ENCODE measurements at places on chromosomes 3 and 15. TPM values are rescaled to one million over a fixed set of nuclear protein-coding genes. Genes with fewer than 3 reads are reported as not detected.

Gene MDFIC2
- total RNA-seq: not detected

Gene CHL1
- total RNA-seq: 0.33 TPM

Gene CNTN4
- 2.2 TPM for total RNA-seq

Gene RHCG
- not detected for total RNA-seq

GRCh38 chr3:141909408-141909807, 33.0 kb downstream of the ATP1B3 start:
- no peak overlapping the region for H3K4me3 ChIP-seq
- no peak for DNase-seq
- H3K4me1 ChIP-seq: no peaks in the 10 kb centered on the region
- no peaks in the 10 kb centered on the region for H3K27me3 ChIP-seq

GRCh38 chr15:27989838-27990237, 109.3 kb downstream of the OCA2 start:
- DNase-seq: no peak
- no peaks in the 10 kb centered on the region for H3K4me1 ChIP-seq
- no peaks in the 10 kb centered on the region for H3K27me3 ChIP-seq

DNA sequence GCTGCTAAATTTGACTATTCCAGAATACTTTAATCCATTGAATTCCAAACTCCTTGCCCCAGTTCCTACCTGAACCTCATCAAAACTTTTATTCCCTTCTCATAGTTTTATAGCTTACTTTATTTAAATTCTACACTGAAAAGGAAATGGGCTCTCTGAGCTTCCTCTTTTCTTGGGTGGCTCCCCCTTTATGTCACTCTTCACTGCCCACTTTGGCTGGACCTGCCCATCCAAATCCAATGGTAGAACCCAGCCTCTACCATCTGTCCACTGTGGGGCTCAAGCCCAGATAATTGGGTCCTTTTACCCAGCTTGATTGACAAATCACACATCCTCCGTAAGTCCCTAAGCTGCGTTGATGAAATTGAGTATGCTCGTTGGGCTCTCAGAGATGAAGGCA, 216.5 kb downstream of the BBX start:
- no peaks in the 10 kb centered on the region for H3K4me1 ChIP-seq
- no peak overlapping the region for H3K4me3 ChIP-seq

DNA sequence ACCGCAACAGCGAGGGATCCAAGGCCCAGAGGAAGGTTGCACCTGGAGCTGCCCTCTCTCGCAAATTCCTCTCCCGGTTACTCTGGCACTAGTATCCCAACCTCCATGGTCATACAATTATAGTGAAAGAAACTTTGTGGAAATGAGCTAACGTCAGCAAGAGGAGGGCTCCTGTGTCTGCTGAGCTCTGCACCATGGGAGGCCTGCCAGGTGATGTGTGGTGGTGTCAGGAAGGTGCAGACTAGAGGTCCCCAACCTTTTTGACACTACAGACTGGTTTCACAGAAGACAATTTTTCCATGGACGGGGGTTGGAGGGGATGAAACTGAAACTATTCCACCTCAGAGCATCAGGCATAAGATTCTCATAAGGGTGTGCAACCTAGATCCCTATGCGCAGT, 13.2 kb upstream of the IQCF6 start:
- H3K4me1 ChIP-seq: peaks cover 5% of the 10 kb centered on the region
- H3K27ac ChIP-seq: no peak overlapping the region
- H3K4me3 ChIP-seq: no peak overlapping the region
- DNase-seq: peak; percentile 48

- no peak overlapping the region for H3K4me3 ChIP-seq
- H3K36me3 ChIP-seq: no peaks in the 10 kb centered on the region
- no peaks in the 10 kb centered on the region for H3K4me1 ChIP-seq
- H3K27ac ChIP-seq: no peak overlapping the region
- no peaks in the 10 kb centered on the region for H3K27me3 ChIP-seq
- no peak for DNase-seq
Measured at GRCh38 chr3:5791558-5791957, 604.1 kb downstream of the EDEM1 start.
